ENCODE measurements at places on chromosomes 6 and 20. TPM values are rescaled to one million over a fixed set of nuclear protein-coding genes. Genes with fewer than 3 reads are reported as not detected.

Gene TRIM10
- total RNA-seq, result not detected

Gene UBE2C
- total RNA-seq, result not detected

Gene GNAS-AS1
- 0.28 TPM for total RNA-seq

Gene HMGCLL1
- not detected for total RNA-seq

Gene TSBP1
- not detected for total RNA-seq

Gene PNRC1
- total RNA-seq, result 33.8 TPM

Gene SLC17A2
- total RNA-seq, result not detected

Gene TASP1
- total RNA-seq, result 19.5 TPM

Gene ERVFRD-1
- total RNA-seq, result not detected

Gene TTLL9
- not detected for total RNA-seq

Gene ZNF311
- 4.8 TPM for total RNA-seq

Gene BMP6
- 0.21 TPM for total RNA-seq

Gene NEU1
- 64.1 TPM for total RNA-seq

Gene FNDC11
- 0.43 TPM for total RNA-seq

Gene SNX21
- 13.1 TPM for total RNA-seq

Gene GSTA4
- total RNA-seq, result 13.9 TPM

Gene CYP24A1
- total RNA-seq, result 4.4 TPM

Measured in nasal cavity respiratory epithelium epithelial cell of viscerocranial mucosa (primary cell).